ENCODE measurements at places on chromosomes 2 and 18.

DNA sequence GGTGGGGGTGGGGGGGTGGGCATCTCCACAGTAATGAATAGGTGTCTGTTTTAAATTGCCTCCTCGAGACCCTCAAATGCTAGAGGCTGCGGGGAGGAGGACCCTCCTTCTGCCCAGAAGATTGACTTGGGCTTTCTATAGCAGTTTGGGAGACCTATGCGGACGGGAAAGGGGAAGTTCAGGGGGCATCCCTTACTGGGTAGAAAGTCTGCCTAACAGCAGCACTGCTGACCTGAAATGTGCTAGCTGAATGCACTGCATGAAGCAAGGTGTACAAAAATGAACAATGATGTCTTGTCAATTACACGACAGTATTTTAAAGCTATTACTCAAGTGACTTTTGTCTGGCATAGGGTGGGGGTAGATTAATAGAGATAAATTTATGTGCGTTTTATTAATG is 2.5 kb downstream of the DCC start:
- H3K36me3 ChIP-seq, result no peaks in the 10 kb centered on the region
- DNase-seq, result no peak
- no peak overlapping the region for H3K4me3 ChIP-seq
- no peak overlapping the region for H3K27ac ChIP-seq
- H3K27me3 ChIP-seq, result no peaks in the 10 kb centered on the region
- H3K4me1 ChIP-seq, result no peaks in the 10 kb centered on the region

GRCh38 chr2:119485336-119486110 is 38.8 kb downstream of the SCTR start:
- peaks cover 21% of the 10 kb centered on the region for H3K27me3 ChIP-seq
- no peaks in the 10 kb centered on the region for H3K4me1 ChIP-seq
- H3K4me3 ChIP-seq, result no peak overlapping the region

- no peak overlapping the region for H3K4me3 ChIP-seq
- no peaks in the 10 kb centered on the region for H3K27me3 ChIP-seq
- H3K27ac ChIP-seq, result no peak overlapping the region
These were observed 80.9 kb upstream of the FOSL2 start for GRCh38 chr2:28311660-28312249.

- no peak overlapping the region for H3K4me3 ChIP-seq
- H3K27ac ChIP-seq, result no peak overlapping the region
- H3K4me1 ChIP-seq, result no peaks in the 10 kb centered on the region
- no peaks in the 10 kb centered on the region for H3K27me3 ChIP-seq
- no peak for DNase-seq
These were observed 1132.4 kb upstream of the CDH2 start for GRCh38 chr18:29309366-29309765.

- no peak for DNase-seq
- H3K27ac ChIP-seq, result no peak overlapping the region
- H3K36me3 ChIP-seq, result no peaks in the 10 kb centered on the region
- no peaks in the 10 kb centered on the region for H3K4me1 ChIP-seq
These were observed 31.3 kb downstream of the CNGA3 start for GRCh38 chr2:98377544-98377943.

DNA sequence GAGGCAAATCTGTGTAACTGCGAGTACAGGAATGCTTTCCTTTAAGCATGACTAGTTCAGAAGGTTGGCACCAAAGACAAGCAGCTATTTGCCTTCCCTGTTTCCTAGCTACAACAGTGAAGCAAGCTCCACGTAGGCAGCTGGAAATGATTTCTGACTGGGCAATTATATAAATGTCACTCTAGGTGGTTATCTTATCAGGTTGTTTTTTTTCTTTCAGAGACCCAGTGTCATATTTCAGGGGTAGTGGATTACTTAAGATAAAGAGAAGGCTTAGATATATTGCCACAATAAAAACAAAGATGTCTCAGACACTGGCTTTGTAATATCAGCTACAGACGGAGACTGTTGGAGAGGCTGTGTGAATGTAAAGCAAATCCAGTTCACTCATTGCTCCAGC is 748.9 kb upstream of the NXPH2 start:
- no peak overlapping the region for H3K4me3 ChIP-seq
- no peaks in the 10 kb centered on the region for H3K4me1 ChIP-seq
- H3K27me3 ChIP-seq, result no peaks in the 10 kb centered on the region
- no peak for DNase-seq

GRCh38 chr18:77220726-77221125 is 28.9 kb upstream of the GALR1 start:
- no peak for DNase-seq
- peaks cover 17% of the 10 kb centered on the region for H3K27me3 ChIP-seq
- no peaks in the 10 kb centered on the region for H3K4me1 ChIP-seq

DNA sequence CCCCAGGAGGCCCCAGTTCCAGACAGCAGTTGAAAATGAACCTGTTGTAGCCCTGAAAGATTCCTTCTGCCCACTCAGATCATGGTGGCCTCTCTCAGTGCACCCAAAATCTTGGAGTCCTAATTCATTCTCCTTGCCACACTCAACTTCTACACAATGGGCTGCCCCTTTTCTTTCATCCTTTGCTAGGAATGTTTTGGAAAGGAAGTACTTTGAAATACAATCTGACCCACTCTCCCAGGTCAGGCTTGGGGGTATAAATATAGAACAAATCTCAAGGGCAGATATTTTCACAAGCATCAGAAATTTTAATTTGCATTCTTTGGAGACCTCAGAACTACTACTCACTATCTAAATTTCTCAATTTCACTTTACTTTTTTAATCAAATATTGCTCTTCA is 103.2 kb upstream of the SH3BP4 start:
- peaks cover 5% of the 10 kb centered on the region for H3K27me3 ChIP-seq
- peaks cover 4% of the 10 kb centered on the region for H3K4me1 ChIP-seq
- H3K36me3 ChIP-seq, result peaks cover 4% of the 10 kb centered on the region
- H3K4me3 ChIP-seq, result no peak overlapping the region
- no peak for DNase-seq
- no peak overlapping the region for H3K27ac ChIP-seq

- H3K4me1 ChIP-seq, result no peaks in the 10 kb centered on the region
- no peaks in the 10 kb centered on the region for H3K27me3 ChIP-seq
- DNase-seq, result no peak
- H3K4me3 ChIP-seq, result no peak overlapping the region
- H3K36me3 ChIP-seq, result no peaks in the 10 kb centered on the region
These were observed 494.2 kb downstream of the TSN start for GRCh38 chr2:122249673-122250072.

- no peaks in the 10 kb centered on the region for H3K27me3 ChIP-seq
- no peak overlapping the region for H3K27ac ChIP-seq
- no peak for DNase-seq
- no peaks in the 10 kb centered on the region for H3K36me3 ChIP-seq
- H3K4me1 ChIP-seq, result no peaks in the 10 kb centered on the region
These were observed 48.5 kb upstream of the LOXHD1 start for GRCh38 chr18:46705521-46705920.

GRCh38 chr2:203708846-203709396 is 2.5 kb downstream of the CD28 start:
- DNase-seq, result no peak
- H3K27me3 ChIP-seq, result peaks cover 26% of the 10 kb centered on the region
- no peak overlapping the region for H3K4me3 ChIP-seq
- peaks cover 5% of the 10 kb centered on the region for H3K36me3 ChIP-seq

DNA sequence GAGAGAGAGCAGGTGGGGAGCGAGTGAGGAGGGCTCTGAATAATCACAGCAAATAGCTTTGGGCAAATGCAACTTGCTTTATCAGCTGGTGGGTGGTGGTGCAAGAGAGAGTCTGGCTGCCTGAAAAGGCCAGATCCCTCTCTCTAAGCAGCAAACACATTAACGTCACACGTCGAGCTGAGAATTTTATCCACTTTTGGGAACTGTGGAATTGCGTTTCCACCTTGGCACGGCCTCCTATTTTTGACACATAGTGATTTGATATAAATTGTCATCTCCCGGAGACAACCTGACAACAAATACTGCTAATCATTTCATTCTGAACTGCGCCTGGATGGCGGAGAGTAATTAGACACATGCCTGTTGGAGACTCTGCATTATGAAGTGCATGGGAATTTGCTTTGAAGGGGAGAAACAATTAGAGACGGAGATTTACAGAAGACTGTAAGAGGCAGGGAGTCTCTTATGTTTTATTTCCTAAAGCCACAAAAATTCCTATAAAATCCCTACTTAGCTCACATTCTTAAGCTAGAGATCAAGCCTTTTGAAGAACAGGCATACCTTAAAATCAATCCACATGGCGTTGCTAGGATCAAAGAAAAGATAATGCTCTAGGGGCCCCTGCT is 634.1 kb downstream of the TDRD15 start:
- no peak for DNase-seq
- H3K36me3 ChIP-seq, result no peaks in the 10 kb centered on the region
- H3K4me1 ChIP-seq, result no peaks in the 10 kb centered on the region
- no peak overlapping the region for H3K4me3 ChIP-seq
- no peaks in the 10 kb centered on the region for H3K27me3 ChIP-seq

- H3K27me3 ChIP-seq, result no peaks in the 10 kb centered on the region
- peaks cover 17% of the 10 kb centered on the region for H3K4me1 ChIP-seq
- H3K36me3 ChIP-seq, result peaks cover 24% of the 10 kb centered on the region
- no peak overlapping the region for H3K27ac ChIP-seq
- H3K4me3 ChIP-seq, result no peak overlapping the region
- no peak for DNase-seq
These were observed 25.8 kb upstream of the CABYR start for GRCh38 chr18:24112874-24113615.

GRCh38 chr2:235924675-235925063 is 243.5 kb downstream of the GBX2 start:
- no peaks in the 10 kb centered on the region for H3K27me3 ChIP-seq
- H3K27ac ChIP-seq, result no peak overlapping the region
- no peaks in the 10 kb centered on the region for H3K4me1 ChIP-seq
- no peaks in the 10 kb centered on the region for H3K36me3 ChIP-seq
- no peak for DNase-seq
- no peak overlapping the region for H3K4me3 ChIP-seq

- no peak overlapping the region for H3K27ac ChIP-seq
- DNase-seq, result no peak
- no peaks in the 10 kb centered on the region for H3K4me1 ChIP-seq
- no peaks in the 10 kb centered on the region for H3K27me3 ChIP-seq
- no peaks in the 10 kb centered on the region for H3K36me3 ChIP-seq
- no peak overlapping the region for H3K4me3 ChIP-seq
These were observed 608.8 kb downstream of the ADCYAP1 start for GRCh38 chr18:1513519-1513918.

DNA sequence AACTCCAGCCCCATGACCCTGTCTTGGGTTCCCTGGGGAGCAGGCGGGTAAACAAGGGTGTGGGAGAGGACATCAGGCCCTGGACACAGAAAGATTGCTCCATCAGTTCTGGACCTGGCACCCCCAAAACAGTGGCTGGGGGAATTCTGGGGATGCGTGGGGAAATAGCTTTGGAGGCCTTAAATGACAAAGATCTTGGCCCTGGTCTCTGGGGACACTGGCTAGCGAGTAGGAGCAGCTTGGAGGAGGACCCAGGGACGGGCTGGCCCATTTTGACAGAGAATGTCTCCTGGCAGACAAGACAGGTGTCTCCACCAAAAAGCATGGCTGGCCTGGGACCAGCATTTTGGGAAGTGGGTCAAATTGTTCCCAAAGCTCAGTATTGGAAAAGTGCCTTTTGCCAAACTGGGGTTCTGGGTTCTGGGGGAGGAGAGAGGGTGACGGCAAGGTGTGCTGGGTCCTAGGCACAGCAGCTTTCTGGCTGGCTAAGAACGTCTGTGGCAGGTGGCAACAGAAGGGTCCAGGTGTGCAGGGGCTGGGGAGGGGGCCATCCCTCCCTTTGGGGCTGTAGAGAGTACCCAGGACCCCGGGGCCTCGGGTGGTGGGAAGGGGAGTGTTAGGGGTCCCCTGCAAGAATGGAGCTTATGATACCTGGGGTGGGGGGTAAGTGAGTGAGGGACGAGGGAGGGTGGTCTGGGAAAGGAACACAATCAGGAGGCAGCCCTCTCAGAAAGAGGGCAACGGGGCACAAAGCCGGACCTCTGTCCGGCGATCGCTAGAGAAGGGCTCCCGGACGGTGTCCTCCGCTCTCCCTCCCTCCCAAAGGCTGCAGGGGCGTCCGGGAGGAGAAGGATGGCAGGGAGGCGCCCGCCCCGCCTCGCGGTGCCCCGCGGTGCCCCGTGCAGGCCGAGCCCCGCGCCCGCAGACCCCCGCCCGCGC is 556 bp downstream of the CYRIA start:
- peaks cover 65% of the 10 kb centered on the region for H3K4me1 ChIP-seq
- H3K36me3 ChIP-seq, result peaks cover 9% of the 10 kb centered on the region
- H3K4me3 ChIP-seq, result peak overlapping the region; percentile 83
- no peak for DNase-seq
- H3K27me3 ChIP-seq, result no peaks in the 10 kb centered on the region

DNA sequence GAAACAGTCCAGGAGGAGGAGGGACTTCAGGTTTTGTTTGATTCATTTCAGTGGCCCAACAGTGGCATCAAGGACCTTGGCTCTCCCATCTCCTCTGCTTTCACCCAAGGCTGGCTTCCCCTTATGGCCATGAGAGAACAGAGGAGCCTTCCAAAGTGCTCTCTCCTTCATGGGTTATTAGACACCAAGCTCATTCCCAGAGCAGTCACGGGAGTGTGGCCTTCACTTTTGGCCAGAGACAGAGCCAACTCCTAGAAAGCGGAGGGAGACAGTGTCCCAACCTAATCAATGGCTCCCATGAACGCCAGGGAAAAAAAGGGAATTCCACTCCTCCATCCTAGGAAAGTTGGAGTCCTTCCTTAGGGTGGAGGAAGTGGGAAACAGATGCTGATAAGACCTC is 871 bp upstream of the DUSP28 start:
- H3K4me1 ChIP-seq, result peaks cover 31% of the 10 kb centered on the region
- H3K36me3 ChIP-seq, result peaks cover 57% of the 10 kb centered on the region
- H3K27me3 ChIP-seq, result no peaks in the 10 kb centered on the region
- H3K4me3 ChIP-seq, result peak overlapping the region; percentile 91
- H3K27ac ChIP-seq, result peak overlapping the region; percentile 85

DNA sequence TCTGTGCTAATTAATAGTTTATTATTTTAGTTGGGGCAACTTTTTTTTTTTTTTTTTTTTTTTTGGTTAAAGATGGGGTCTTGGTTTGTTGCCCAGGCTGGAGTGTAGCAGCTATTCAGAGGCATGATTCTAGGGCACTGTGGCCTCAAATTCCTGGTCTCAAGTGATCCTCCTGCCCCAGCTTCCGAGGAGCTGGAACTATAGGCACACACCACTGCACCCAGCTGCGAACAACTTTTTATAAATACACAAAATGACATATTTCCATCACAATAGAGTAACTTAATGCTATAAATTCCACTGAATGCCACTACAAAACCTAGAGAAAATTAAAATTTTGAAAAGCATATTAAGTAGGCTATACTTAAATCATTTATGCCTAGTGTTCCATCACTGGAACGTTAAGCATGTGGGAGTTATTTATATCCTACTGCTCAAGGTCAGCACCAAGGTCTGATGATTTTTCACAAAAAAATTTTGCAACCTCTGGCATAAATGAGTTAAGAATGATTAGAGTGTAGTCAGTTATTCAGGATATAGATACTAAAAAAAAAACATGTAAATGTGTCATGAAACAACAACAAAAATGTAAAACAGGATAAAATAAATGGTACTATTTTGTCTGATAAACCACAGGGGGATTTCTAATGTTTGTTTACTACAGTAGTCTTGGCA is 46.8 kb downstream of the GFPT1 start:
- H3K36me3 ChIP-seq, result peaks cover 67% of the 10 kb centered on the region
- no peak for DNase-seq
- no peaks in the 10 kb centered on the region for H3K27me3 ChIP-seq
- H3K27ac ChIP-seq, result no peak overlapping the region
- H3K4me1 ChIP-seq, result no peaks in the 10 kb centered on the region
- H3K4me3 ChIP-seq, result no peak overlapping the region
